ENCODE measurements at places on chromosomes 6 and 20.

- no peak for DNase-seq
These were observed 224.8 kb upstream of the MAP3K7 start for GRCh38 chr6:90811596-90812226.

DNA sequence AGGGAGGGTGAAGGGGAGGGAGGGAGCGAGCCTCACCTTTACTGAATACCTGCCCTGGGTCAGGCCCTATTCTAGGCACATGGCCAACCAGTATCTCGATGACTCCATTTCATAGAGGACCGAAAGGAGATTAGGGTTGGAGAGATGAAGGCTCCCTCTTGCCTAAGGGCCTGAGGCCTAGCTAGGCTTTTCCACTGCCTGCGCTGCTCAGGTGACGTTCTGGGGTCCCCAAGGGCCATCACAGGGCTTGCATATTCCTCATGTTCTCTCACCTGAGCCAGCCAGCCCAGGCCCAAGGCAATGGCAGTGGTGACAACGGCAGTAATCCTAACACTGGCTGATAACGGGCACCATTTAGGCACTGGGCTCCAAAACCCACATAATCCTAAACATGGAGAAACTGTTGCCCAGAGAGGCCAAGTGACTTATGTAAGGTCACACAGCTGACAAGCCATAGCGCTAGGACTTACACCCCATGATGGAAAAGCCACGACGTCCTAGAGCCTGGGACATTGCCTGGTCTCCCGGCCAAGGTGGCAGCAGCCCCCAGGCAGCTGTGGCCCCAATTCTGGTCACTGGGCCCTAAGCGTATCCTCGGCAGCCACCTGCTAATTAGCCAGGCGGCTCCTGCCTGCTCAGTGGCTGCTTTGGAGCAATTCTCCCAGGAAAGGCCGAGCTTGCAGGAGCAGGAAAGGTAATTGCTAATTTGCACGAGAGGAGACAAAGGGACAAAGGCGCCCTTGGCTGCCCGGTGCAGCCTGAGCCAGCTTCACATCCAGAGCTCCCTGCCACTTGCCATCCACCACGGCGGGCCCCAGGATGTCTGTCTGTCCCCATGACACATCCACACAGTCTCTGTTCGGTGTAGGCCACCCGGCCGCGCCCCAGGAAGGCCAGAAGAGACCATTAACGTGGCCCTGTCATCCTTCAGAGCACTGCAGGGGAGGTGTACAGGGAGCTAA is 21.5 kb downstream of the NOL4L start:
- no peak for DNase-seq

DNA sequence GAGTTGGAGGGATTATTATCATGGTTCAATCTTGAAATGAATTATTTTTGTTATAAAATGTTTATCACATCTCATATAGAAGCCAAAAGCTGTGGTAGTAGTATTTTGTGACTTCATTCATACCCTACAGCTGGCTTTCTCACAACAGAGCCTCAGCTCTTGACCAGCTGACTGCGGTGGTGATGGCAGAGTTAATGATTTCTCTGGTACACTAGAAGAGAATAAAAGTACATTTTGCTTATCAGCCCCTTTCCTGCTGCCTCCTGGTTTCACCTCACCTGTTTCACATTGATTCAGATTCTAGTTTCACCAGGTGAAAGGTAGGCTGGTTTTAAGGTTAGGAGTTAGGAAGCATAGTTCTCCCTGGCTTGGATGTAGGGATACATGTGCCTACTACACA is 55.7 kb downstream of the AFG1L start:
- no peak for DNase-seq

GRCh38 chr20:31560746-31561598 is 44.1 kb upstream of the ID1 start:
- no peak for DNase-seq

GRCh38 chr6:63941747-63942470 is 306.3 kb downstream of the PHF3 start:
- DNase-seq, result no peak

GRCh38 chr6:96725296-96725695 is 112.0 kb downstream of the GPR63 start:
- DNase-seq, result no peak

DNA sequence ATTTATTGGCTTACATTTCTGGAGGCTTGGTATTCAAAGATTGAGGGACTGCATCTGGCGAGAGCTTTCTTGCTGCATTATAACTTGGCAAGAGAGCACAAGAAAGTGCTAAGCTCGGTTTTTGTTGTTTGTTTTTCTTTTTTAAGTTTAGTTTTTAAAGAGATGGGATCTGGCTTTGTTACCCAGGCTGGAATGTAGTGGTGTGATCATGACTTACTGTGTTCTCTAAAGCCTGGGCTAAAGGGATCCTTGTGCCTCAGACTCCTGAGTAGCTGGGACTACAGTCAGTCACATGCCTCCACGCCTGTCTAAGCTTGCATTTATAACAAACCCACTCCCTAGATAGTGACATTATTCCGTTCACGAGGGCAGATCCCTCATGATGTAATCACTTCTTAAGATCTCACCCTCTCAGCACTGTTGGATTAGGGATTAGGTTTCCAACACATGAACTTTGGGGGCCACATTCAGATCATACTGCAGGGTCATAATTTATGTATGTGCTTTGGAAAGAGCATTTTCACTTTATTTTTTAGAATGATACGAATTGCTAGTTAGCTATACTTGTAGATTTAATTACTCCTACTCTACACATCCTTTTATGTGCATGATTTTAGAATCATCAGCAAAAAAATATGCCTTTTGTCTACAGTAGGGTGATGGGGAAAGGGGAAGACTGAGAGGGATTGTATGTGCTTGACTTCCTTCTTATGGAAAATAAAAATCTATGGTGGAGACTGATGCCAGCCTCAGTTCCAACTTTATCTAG is 167.8 kb downstream of the JARID2 start:
- no peak for DNase-seq

- DNase-seq, result peak; percentile 28
These were observed 7.1 kb upstream of the GRM4 start for GRCh38 chr6:34152806-34153520.

GRCh38 chr6:140586426-140587061 is 1212.1 kb upstream of the CITED2 start:
- DNase-seq, result no peak

DNA sequence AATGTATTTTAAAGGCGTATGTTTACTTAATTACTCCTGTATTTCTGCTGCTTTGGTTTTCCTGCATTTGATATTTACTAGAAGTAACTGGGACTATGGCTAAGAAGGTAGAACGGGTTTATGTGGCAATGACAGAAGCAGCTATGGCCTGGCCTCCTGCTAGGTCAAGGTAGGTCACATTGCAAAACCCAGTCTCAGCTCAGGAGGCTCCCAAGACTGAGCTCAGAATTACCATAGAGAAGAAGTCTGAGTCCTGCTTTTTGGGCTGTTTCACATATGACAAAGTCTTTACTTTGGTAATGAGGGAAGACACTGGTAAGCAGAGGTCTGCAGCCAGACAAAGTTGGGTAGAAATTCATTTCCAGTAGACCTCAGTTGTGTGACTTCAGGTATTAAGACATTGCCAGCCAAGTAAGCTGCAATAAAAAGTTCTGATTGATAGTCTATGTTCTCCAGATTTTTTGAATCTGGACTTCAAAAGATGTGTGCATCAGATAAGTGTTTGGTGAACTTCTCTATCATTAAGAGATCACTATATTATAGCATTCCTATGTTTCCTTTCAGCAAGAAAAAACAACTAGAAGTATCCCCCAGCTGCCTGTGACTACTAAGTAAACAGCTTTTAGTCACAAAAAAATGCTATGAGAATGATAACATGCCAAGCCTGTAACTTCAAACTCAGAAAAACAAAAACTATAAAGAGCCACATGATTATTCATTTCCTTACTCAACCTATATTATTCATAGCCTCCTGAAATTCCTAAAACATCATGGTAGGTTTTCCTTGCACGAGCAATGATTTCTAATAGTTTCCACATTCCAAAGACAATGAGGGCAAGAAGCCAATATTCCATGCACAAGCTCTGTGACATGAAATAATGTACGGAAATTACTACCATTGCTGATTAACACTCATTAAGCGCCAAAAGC is 312.3 kb downstream of the HAO1 start:
- DNase-seq, result no peak

GRCh38 chr6:139508576-139508975 is 134.1 kb upstream of the CITED2 start:
- DNase-seq, result no peak

DNA sequence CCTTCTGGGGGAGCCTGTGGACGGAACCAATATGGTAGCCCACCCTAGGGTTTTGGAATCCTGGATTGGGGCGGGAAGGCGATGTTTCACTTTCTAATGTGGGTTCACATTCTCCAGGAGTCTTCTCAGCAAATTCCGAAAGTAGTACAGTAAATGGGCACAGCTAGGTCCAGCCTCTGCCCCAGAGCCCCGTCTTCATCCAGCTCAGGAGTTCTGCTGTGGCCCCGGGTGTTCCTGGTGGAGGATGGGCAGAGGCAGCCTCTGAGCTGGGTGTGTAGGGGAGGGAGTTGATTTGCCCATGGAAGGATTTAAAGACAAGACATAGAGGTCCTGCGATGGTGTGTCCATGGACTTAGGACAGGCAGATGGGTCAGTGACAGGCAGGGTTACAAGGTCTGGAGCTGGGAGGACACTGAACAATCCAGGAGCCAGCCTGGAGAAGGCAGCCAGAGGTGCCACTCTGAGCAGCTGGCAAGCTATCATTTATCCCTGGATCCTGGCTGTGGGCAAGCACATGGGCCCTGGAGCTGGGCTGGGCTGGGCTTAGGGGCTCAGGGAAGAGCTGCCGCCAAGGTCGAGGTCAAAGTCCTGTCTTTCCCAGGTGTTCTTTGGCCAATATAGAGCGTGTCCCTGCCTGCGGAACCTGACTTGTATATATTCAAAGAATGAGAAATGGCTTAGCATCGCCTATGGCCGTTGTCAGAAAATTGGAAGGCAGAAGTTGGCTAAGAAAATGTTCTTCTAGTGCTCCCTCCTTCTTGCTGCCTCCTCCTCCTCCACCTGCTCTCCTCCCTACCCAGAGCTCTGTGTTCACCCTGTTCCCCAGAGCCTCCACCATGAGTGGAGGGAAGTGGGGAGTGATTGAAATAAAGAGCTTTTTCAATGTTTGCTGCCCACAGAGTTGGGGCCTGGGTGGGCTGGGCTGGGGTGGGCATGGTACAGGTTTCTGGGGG is 6.7 kb downstream of the CLPSL1 start:
- DNase-seq, result no peak

DNA sequence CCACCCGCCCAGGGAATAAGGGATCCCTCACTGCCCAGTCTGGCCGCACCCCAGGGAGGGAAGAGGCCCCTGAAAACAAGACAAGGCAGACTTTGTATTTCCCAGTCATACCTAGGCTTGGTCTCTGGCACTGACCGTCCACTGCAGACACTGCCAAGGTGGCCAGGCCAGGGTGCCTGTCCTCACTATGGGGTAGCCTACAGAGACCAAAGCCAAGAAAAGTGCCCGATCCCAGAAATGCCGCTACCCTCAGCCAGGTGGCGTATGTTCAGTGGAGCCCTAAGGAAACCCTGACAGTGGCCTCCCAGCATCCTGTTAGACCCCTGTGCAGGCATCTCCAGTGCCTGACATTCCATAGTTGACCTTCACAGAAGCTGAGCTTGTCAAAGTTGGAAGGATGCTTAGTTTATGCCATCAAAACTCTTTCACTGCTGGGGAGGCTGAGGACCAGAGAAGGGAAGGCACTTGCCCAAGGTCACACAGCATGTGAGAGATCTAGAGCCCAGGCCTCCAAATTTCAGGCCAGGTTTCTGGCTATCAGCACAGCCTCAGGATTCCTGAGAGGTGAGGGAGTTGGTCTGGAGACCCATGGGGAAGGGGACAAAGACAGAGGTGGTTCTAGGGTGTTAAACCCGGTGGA is 2.5 kb downstream of the SCRT2 start:
- DNase-seq, result peak; percentile 83

DNA sequence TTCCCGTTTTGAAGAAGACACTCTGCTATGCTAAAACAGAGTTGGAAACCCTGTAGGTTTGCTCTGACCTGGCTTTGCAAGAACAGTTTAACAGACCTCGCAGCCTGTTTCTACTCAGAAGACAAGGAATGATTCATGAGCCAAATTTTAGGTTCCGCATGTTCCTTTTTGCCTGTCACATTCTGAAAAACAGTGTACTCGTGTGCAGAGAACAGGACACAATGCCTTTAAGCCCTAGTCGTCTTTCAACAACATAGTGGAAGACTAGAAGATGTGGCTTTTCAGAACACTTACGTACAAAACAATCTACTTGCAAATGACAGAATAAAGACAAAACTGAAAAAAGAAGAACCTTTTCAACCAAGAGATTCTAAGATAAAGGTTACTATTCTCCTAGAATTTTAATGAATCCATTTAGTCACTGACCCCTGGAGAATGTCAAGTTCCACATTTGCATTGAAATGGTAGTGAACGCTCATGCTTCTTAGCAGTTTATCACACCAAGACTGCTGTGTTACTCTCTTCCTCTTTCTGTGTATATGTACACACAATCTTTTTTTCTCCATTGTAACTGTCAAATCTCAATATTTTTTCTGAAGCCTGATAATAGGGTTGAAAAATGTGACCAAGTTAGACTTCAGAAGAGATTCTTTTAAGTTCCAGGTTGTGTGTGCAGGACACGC is 220.7 kb upstream of the NRSN1 start:
- no peak for DNase-seq

GRCh38 chr20:3614466-3614865 is 48.7 kb downstream of the GFRA4 start:
- no peak for DNase-seq

GRCh38 chr6:23394681-23395080 is 731.3 kb upstream of the NRSN1 start:
- DNase-seq, result no peak

DNA sequence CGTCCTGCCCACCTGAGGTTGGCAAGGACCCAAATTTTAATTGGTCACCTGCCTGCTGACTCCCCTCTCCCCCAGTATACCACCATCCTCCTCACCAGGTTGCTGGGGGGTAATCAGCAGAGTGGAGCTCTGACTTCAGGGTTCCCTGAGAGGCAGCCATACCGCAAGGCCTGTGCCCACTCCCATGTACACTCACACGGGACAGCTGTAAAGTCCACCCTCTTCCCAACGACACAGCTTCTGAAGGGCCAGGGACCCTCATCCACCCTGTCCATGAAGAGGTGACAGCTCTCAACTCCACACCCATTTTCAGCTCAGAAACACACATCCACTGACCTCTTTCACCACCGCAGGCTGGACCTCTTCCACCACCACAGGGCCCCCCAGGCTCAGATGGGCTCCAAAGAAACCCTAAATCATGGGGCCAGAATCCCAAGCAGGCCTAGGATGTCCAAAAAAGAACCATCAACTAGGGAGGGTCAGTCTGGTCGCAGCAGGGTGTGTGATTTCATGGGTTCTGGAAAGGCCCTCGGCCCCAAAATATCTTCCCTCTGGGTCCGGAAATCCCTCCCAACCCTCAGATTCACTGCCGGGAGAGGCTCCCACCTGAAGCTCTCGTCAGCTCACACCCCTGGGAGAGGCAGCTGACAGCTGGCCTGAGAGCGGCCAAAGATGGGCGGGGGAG is 30.0 kb downstream of the TFEB start:
- no peak for DNase-seq

All from 8988T (cell line).